SJCRH30 (cell line): ENCODE measurements at places on chromosomes 3 and 15. TPM values are rescaled to one million over a fixed set of nuclear protein-coding genes. Genes with fewer than 3 reads are reported as not detected.

GRCh38 chr3:190485830-190486532, 27.9 kb upstream of the IL1RAP start:
- no peaks in the 10 kb centered on the region for H3K36me3 ChIP-seq
- H3K4me3 ChIP-seq: no peak overlapping the region
- no peak overlapping the region for H3K27ac ChIP-seq
- no peaks in the 10 kb centered on the region for H3K4me1 ChIP-seq
- H3K27me3 ChIP-seq: no peaks in the 10 kb centered on the region

DNA sequence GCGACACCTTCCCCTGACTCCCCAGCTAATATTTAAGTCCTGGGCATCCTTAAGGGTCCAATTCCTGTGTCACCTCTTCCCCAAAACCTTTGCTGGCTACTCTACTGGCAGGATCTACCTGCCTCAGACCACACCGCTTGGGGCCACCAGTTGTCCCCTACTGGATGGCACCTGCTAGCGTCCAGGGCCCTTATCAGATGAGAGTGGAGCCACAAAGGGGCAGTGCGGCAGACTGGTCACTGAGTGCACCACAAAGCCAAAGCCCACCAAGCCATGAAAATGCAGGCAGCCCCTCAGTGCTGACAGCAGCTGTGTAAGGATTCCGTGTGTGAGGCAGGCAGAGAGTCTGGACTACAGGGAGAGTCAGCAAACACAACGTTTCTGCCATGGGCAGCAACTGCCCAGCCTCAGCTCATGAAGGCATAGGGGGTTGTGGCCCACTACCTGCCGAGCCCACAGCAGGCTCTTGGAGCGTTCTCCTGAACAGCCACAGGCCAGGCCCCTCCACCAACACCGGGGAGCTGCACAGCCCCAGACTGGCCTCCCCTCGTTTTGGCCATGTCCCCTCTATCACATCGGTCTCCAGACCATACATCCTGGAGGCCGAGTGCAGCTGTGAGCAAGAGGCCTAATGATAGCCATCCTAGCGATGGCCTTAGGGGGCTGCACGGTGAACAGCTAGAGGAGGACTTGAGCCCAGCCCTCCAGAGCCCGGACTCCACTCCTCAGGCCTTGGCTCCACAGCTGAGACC, 32.3 kb downstream of the ALDH1L1 start:
- no peaks in the 10 kb centered on the region for H3K4me1 ChIP-seq
- no peaks in the 10 kb centered on the region for H3K27me3 ChIP-seq

- no peaks in the 10 kb centered on the region for H3K4me1 ChIP-seq
- H3K36me3 ChIP-seq: no peaks in the 10 kb centered on the region
- DNase-seq: no peak
These were observed 337.0 kb upstream of the CADM2 start for GRCh38 chr3:84621823-84622222.

GRCh38 chr3:170049146-170050000, 11.6 kb downstream of the GPR160 start:
- no peaks in the 10 kb centered on the region for H3K27me3 ChIP-seq
- no peaks in the 10 kb centered on the region for H3K36me3 ChIP-seq
- no peak overlapping the region for H3K27ac ChIP-seq
- H3K4me1 ChIP-seq: no peaks in the 10 kb centered on the region
- H3K4me3 ChIP-seq: no peak overlapping the region

The SCG5 gene
- total RNA-seq: 0.36 and 0.41 TPM in 2 replicates

The OR5H14 gene
- total RNA-seq: not detected in 2 replicates

The SEMA3B gene
- 3.3 and 4.8 TPM in 2 replicates for total RNA-seq

The GPR27 gene
- not detected in 2 replicates for total RNA-seq

The SLC28A1 gene
- total RNA-seq: not detected in 2 replicates
